ENCODE measurements at places on chromosomes 2 and 18. TPM values are rescaled to one million over a fixed set of nuclear protein-coding genes. Genes with fewer than 3 reads are reported as not detected.
A peak's percentile ranks its signal among the peaks of the same experiment; 100 is the strongest.

DNA sequence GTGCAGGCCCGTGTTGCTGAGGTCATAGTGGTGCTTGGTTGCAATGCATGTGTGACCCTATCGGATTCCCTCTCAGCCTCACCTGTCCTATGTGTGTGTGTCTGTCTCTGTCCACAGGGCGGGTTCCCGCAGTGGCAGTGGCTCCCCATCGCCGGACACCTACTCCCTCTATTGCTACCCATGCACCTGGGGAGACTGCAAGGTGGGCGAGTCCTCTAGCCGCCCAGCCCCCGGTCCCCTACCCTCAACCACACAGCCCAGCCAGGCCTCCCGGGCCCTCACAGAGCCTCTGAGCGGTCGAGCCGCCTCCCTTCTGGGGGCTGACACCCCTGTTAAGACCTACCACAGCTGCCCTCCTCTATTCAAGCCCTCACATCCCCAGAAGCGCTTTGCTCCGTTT lies 14.2 kb downstream of the GAREM2 start:
- H3K4me1 ChIP-seq = peaks cover 8% of the 10 kb centered on the region
- H3K27me3 ChIP-seq = no peaks in the 10 kb centered on the region
- H3K27ac ChIP-seq = no peak overlapping the region
- peaks cover 9% of the 10 kb centered on the region for H3K36me3 ChIP-seq

DNA sequence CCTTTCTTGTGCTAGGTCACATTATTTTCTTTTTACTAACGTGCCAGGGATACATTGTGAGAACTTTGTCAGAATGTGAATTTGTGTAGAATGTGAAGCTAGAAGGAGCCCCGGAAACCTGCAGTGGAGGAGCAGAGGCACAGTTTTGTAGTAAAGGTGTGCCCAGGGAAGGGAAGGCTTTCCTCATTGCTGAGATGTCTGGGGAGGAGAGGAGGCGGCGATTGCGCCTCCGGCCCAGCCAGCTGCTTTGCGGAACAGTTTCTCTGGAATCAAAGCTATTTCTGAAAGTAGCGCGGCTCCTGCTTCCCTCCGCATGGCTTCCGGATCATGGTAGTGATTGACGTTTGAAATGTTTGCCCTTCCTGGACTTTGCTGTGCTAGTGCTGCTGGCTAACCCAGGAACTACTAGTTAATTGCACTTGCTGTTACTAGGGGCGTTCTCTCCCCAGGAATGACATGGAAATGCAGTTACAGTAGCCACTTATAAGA lies 83.1 kb upstream of the RBM44 start:
- no peak overlapping the region for H3K4me3 ChIP-seq
- no peak for DNase-seq
- peaks cover 4% of the 10 kb centered on the region for H3K36me3 ChIP-seq
- no peak overlapping the region for H3K27ac ChIP-seq

DNA sequence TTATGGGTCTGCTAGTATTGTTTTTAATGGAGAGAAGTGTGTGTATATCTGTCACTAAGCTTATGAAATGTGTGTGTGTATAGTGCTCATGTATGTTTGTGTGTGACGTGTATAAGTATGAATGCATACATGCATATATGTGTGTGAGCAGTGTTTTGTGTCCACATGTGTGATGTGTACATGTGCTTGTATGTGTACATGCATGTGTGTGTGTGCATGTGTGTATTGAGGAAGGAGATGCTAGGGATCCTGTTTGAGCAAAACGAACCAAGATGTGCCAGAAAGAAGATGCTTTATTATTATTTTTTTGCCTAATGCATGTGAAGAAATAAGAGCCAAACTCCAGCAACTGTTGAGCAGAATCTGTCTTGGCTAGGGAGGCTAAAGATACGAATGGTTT lies 301.3 kb upstream of the SKOR2 start:
- no peaks in the 10 kb centered on the region for H3K36me3 ChIP-seq
- H3K27ac ChIP-seq = no peak overlapping the region
- no peak overlapping the region for H3K4me3 ChIP-seq
- DNase-seq = no peak

DNA sequence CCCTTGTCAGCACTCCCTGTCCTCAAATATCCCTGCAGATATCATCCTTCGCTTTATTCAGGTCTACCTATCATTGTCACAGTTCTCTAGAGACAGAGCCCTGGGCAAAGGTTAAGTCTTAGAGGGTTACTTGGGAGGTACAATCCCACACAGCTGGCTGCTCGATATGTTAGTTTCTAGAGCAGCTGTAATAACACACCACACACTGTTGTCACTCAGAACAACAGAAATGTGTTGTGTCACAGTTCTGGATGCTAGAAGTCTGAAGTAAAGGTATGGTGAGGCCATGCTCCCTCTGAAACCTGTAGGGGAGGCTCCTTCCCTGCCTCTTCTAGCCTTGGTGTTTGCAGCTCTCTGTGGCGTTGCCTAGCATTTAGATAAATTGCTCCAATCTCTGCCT lies 9.9 kb upstream of the RAPGEF4 start:
- H3K4me1 ChIP-seq = no peaks in the 10 kb centered on the region
- no peak overlapping the region for H3K27ac ChIP-seq
- DNase-seq = no peak
- no peak overlapping the region for H3K4me3 ChIP-seq
- no peaks in the 10 kb centered on the region for H3K36me3 ChIP-seq
- no peaks in the 10 kb centered on the region for H3K27me3 ChIP-seq

DNA sequence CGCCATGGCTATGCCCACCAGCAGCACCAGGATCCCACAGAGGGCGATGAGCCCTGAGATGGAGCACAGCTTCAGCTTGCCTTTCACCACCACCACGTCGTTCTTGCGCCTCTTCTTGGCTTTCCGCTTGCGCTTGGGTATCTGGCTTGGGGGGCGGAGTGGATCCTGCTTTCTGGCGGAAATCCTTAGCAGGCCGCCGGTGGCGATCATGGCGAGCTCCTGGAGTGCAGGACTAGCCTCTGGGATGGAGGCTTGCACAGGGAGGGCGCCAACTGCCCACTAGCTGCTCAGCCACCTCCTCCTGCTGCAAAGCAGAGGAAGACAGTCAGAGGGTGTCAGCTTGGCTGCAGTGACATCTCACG lies 3.5 kb downstream of the TMEM200C start:
- no peak overlapping the region for H3K4me3 ChIP-seq
- DNase-seq = no peak
- no peak overlapping the region for H3K27ac ChIP-seq
- no peaks in the 10 kb centered on the region for H3K4me1 ChIP-seq
- H3K36me3 ChIP-seq = no peaks in the 10 kb centered on the region

DNA sequence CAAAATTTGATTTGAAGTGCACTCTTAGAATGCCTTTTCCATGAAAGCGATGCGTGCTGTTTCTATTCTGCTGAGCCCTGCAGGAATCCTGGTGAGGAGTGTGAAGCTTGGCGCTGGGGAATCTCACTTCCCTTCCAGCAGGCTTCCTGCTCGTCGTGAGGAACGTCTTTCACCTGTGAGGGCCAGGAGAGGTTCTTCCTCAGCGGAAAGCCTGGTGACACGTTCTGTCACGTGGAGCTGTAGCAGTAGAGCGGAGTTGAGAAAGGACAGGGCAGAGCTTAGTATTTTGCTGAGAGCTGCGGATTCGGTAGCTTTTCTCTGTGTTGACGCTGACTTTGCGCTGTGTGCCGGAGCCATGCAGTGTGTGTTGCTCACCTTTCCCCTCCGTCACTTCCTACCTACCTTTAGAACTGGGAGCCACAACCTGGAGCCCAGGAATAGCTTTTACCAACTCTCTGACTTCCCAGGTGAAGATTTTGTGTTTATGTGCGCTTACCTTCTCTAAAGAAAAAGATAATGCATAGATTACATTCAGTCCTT lies 294.8 kb downstream of the PTGR3 start:
- no peaks in the 10 kb centered on the region for H3K4me1 ChIP-seq
- H3K4me3 ChIP-seq = no peak overlapping the region
- H3K27me3 ChIP-seq = no peaks in the 10 kb centered on the region
- H3K27ac ChIP-seq = no peak overlapping the region

GRCh38 chr2:157696036-157696435 lies 67.4 kb upstream of the ACVR1C start:
- H3K4me1 ChIP-seq = no peaks in the 10 kb centered on the region
- no peaks in the 10 kb centered on the region for H3K27me3 ChIP-seq
- no peak overlapping the region for H3K4me3 ChIP-seq
- no peaks in the 10 kb centered on the region for H3K36me3 ChIP-seq
- no peak overlapping the region for H3K27ac ChIP-seq

DNA sequence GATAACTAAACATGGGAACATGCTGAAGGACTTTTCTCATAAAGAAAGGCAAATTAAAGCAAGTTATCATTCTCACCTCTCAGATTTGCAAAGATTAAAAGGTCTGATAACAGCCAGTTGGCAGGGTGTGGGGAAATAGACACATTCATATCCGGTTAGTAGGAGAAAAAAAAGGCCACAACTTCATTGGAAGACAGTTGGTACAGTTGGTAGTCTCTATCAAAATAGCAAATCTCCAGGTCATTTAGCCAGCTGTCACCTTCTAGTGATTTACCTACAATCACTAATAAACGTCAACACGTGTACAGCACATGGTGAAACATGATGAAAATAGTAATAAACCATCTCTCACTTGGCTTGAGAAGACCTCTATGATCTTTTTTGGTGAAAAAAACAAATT lies 16.6 kb downstream of the INPP5D start:
- no peaks in the 10 kb centered on the region for H3K27me3 ChIP-seq
- peaks cover 92% of the 10 kb centered on the region for H3K4me1 ChIP-seq
- H3K27ac ChIP-seq = no peak overlapping the region
- peak; percentile 69 for DNase-seq

DNA sequence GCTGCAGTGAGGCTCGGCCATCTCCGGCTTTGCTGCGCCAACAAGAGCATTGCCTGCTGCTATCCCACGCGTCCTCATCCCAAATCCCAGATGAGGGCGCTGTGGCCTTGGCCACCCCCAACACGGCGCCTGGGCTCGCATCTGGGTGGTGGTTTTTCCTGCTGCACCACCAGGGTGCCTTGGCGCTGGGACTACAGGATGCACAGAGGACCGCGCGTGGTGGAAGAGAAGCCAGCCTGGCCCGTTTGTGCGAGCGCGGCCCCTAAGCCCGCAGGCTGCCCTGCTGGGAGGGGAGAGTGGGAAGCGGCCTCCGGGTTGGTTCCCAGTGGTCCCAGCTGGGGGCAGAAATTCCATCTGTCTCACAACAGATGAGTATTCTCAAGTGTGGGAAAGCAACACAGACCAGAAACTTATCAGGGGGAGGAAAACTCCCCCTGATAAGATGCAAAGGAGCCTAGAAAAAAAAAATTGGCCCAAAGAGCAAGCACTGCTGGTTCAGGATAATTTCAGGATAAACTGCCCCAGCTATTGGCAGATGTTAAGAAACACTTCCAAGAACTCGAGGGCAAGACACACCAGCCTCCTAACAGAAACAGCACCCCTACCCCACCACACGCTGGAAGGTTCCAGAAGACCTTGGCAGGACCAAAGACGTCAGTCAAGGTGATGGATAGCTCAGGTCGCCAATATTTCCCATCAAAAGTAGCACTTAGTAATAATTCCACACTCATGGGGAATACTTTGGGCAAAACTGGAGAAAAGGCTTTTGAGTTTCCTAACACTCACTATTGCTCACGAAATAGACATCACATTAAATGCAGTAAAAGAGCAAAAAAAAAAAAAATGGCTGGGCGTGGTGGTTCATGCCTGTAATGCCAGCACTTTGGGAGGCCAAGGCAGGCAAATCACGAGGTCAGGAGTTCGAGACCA lies 152.1 kb downstream of the PXDN start:
- no peak overlapping the region for H3K27ac ChIP-seq
- H3K4me1 ChIP-seq = no peaks in the 10 kb centered on the region
- H3K36me3 ChIP-seq = no peaks in the 10 kb centered on the region
- DNase-seq = peak; percentile 26
- no peaks in the 10 kb centered on the region for H3K27me3 ChIP-seq

- no peaks in the 10 kb centered on the region for H3K27me3 ChIP-seq
- no peaks in the 10 kb centered on the region for H3K4me1 ChIP-seq
- H3K36me3 ChIP-seq = no peaks in the 10 kb centered on the region
- no peak overlapping the region for H3K27ac ChIP-seq
- no peak overlapping the region for H3K4me3 ChIP-seq
Observed at GRCh38 chr2:63340443-63340842, 247.8 kb downstream of the WDPCP start.

GRCh38 chr18:3402982-3403451 lies 47.0 kb upstream of the TGIF1 start:
- H3K4me3 ChIP-seq = no peak overlapping the region
- no peak overlapping the region for H3K27ac ChIP-seq
- H3K4me1 ChIP-seq = no peaks in the 10 kb centered on the region
- H3K36me3 ChIP-seq = no peaks in the 10 kb centered on the region
- no peaks in the 10 kb centered on the region for H3K27me3 ChIP-seq

DNA sequence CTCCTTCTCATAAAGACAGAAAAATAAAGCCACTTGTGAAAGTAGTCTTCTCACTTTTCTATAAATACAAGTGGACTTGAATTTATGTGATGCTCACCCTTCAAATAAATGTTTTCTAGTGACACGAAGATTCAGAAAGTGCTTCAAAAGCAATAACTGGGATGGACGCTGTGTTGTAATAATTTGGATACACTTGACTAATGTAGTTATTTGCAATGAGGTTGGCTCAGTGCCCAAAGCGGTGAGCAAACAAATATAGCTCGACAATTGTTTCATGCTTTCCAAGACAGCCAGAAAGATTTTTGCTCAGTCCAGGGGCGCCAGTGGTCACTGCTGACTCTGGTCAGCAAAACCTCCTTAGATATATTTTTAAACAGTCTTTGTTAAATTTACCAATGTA lies 278.6 kb upstream of the KLHL14 start:
- DNase-seq = no peak
- H3K36me3 ChIP-seq = no peaks in the 10 kb centered on the region
- no peaks in the 10 kb centered on the region for H3K27me3 ChIP-seq

DNA sequence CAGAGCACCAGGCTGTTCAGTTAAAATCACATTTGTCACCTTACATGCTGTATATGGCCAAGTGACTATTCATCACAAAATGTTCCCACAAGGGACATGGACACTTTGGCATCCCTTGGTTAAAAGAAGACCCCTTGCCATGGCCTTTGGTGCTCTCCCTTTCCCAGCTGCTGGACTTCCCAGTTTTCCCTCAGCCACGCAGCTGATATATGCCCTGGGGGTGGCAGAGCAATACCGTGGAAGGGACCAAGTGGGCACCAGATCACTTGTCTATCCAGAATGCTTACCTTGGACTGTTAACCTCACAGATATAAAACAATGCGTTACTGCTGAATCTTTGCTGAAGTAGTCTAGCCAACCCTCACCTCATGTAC lies 35.3 kb downstream of the PAIP2B start:
- no peaks in the 10 kb centered on the region for H3K36me3 ChIP-seq
- no peak overlapping the region for H3K27ac ChIP-seq
- no peaks in the 10 kb centered on the region for H3K4me1 ChIP-seq
- H3K4me3 ChIP-seq = no peak overlapping the region
- no peaks in the 10 kb centered on the region for H3K27me3 ChIP-seq

- H3K4me1 ChIP-seq = peaks cover 44% of the 10 kb centered on the region
- no peaks in the 10 kb centered on the region for H3K36me3 ChIP-seq
- H3K27ac ChIP-seq = no peak overlapping the region
- H3K4me3 ChIP-seq = no peak overlapping the region
- DNase-seq = no peak
- H3K27me3 ChIP-seq = no peaks in the 10 kb centered on the region
Observed at GRCh38 chr2:230601510-230601909, 111.1 kb upstream of the CAB39 start.

GRCh38 chr2:233471291-233472035 lies 95.1 kb downstream of the USP40 start:
- DNase-seq = no peak
- no peaks in the 10 kb centered on the region for H3K4me1 ChIP-seq
- peaks cover 26% of the 10 kb centered on the region for H3K36me3 ChIP-seq
- no peaks in the 10 kb centered on the region for H3K27me3 ChIP-seq
- H3K4me3 ChIP-seq = no peak overlapping the region
- no peak overlapping the region for H3K27ac ChIP-seq

TUBB8B gene
- not detected for total RNA-seq

TUBA4A gene
- total RNA-seq = 175 TPM

EVA1A gene
- not detected for total RNA-seq

FIGN gene
- total RNA-seq = not detected

PAX8 gene
- 2.3 TPM for total RNA-seq
